Left ventricle myocardium inferior (tissue), 1 donor: ENCODE measurements at places on chromosomes 12 and 14. TPM values are rescaled to one million over a fixed set of nuclear protein-coding genes. Genes with fewer than 3 reads are reported as not detected.

Gene SCNN1A
- 0.22 TPM for total RNA-seq

Gene KERA
- not detected for total RNA-seq

Gene MSRB3
- total RNA-seq: 125 TPM

Gene GARIN6
- not detected for total RNA-seq

Gene PAH
- total RNA-seq: not detected

Gene RTN1
- 0.80 TPM for total RNA-seq

Gene MGP
- total RNA-seq: 497 TPM

Gene G2E3
- 7.6 TPM for total RNA-seq

GRCh38 chr12:79407671-79408622, 282.8 kb downstream of the PAWR start:
- peak; percentile 16 for DNase-seq

DNA sequence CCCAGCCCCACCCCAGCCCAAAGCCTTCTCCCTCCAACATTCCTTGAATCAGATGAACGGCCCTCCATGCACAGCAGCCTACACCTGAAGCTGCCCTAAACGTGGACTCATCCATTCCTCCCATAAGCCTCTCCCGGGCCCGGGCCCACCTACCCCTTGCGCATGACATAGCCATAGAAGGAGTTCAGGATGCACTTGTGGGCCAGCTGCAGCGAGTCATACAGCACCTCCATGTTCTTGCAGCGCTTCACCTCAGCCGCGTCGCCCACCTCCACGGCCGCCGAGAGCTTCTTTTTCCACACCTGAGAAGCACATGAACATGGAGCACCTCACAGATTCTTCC, 22.0 kb downstream of the POLE start:
- no peak for DNase-seq

- no peak for DNase-seq
These were observed 545 bp downstream of the SMARCC2 start for GRCh38 chr12:56188778-56189098.

GRCh38 chr14:70814466-70814865, 5.2 kb upstream of the MAP3K9 start:
- DNase-seq: no peak

- no peak for DNase-seq
These were observed 1.3 kb downstream of the AHSA1 start for GRCh38 chr14:77459072-77459723.

DNA sequence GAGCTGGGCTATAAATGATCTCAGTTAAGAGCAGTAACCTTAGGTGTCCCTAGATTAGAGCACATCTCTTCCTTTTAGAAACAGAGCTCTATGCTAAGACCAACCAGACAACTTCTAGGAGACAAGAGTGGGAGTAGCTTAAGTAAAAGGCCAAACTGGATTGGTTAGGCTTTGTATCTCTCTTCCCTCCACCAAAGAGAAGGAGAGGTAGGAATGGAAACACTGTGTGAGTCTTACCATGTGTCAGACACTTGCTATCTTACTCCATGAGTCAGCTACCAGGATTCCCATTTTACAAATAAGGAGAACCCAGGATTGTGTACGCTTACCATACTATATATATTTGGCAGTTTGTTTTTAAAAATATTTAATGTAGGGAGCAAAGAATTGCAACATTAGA, 122.9 kb downstream of the PAX9 start:
- DNase-seq: no peak

DNA sequence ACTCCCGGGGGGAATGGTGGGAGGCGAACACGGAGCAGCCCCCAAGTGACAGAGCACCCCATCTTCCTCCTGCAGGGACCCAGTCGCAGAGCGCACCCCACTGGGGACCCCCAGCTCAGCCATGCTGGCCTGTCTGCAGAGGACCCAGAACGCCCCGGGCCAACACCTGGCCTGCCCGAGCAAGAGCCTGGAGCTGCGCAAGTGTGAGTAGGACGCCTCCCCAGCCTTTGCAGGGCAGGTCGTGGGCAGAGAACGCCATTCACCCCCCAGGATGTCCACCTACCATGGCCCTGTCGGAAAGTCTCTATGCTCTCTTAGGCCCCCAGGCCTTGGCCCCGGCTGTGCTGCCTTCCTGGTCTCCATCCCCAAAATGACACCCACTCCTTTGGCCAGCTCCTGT, 30.4 kb downstream of the FAM222A start:
- DNase-seq: peak; percentile 2

- no peak for DNase-seq
These were observed 23.7 kb upstream of the HDAC7 start for GRCh38 chr12:47843226-47843980.

- DNase-seq: no peak
These were observed 669 bp upstream of the KCNK13 start for GRCh38 chr14:90060965-90061684.
